ENCODE measurements at places on chromosomes 7 and 10.

DNA sequence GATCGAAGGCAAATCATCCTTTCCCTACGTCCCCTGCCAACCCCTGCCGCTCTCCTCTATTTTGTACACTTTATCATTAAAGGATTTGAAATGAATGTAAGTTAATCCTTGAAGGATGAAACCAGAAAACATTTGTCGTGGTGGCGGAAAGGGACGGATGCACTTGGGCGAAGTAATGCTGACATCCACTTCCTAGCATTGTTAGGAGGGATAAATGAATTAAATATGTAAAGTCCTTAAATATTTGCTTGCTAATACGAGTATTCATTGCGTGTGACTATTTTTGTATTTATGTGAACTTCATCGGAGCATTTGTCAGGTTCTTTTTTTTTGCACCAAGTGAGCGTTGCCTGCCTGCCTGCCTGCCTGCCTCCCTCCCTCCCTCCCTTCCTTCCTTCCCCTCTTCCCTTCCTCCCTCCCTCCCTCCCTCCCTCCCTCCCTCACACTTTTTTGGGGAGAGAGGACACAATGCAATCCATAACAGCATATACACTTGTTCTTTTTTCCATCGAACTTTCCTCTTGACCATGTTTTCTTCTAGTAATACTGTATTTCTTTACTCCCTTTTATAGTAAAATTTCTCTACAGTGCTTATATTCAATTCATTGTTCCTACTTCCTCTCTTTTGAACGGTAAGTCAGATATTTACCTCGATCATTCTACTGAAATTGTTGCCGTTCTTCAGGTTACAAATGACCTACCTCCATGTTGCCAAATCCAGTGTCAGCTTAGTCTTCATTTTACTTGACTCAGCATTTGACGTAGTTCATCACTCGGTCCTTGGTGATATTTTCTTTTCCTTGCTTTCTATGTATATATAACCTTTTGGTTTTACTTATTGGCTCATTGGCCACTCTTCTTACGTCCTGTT is 831 bp downstream of the CCDC7 start:
- no peaks in the 10 kb centered on the region for H3K27me3 ChIP-seq
- peaks cover 12% of the 10 kb centered on the region for H3K4me1 ChIP-seq
- H3K4me3 ChIP-seq, result peak overlapping the region; percentile 98
- H3K27ac ChIP-seq, result peak overlapping the region; percentile 98

DNA sequence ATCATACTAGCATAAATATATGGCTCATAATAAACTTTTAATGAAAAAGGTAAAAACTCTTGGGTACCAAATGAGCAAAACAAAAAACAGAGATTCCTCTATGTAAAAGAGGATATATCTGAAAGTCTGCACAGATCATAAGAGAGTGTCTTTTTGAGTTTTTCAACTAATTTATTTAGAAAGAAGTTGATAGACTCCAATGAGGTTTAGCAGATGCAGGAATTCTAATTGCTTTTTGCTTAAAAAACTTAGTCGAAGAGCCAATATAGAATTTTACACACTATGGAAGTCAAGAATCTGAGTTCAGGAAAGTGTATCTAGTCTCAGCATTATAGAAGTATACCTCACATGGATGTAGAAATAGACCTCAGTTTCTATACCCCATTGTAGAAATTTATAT is 3.4 kb upstream of the MLLT10 start:
- H3K4me3 ChIP-seq, result no peak overlapping the region
- peaks cover 31% of the 10 kb centered on the region for H3K27me3 ChIP-seq
- H3K36me3 ChIP-seq, result peaks cover 3% of the 10 kb centered on the region

DNA sequence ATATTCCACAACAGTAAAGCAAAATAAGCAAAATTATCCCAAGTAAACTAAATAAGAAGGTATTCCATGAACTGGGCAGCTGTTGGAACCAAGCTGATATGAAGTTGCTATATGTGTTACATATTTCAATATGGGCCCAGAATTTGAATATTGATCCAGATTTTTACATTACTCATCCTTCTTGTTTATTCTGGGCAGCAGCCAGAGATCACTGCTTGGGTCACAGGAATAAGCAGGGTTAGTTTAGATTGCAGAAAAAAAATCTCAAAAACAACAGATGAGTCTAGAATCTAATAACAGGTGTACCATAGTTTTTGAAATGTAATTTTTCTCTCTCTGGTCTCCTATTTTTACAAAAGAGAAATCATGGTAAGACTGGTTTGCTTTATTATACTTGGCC is 171.5 kb upstream of the NAMPT start:
- no peak overlapping the region for H3K27ac ChIP-seq
- no peak overlapping the region for H3K4me3 ChIP-seq
- peaks cover 12% of the 10 kb centered on the region for H3K36me3 ChIP-seq
- peaks cover 2% of the 10 kb centered on the region for H3K4me1 ChIP-seq

DNA sequence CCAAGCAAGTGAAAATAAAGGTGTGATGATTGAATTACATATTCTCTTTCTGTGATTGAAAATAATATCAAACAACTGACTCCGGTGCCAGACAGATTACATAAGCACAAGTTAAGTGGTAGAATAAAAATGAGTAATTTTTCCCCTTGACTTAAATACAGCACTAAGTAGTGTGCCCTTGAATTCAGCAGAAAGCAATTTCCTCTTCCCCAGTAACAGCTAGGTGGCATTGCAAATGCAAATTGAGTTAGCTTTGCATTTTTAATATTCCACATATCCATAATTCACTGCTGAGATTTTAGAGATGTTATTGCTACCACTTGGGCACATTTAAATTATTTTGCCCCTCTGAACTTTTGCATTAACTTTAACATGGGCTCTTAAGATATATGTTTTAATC is 89.8 kb upstream of the NPVF start:
- peaks cover 7% of the 10 kb centered on the region for H3K27me3 ChIP-seq
- H3K36me3 ChIP-seq, result no peaks in the 10 kb centered on the region
- H3K27ac ChIP-seq, result no peak overlapping the region

- H3K4me1 ChIP-seq, result no peaks in the 10 kb centered on the region
- H3K4me3 ChIP-seq, result no peak overlapping the region
- peaks cover 6% of the 10 kb centered on the region for H3K27me3 ChIP-seq
- H3K36me3 ChIP-seq, result no peaks in the 10 kb centered on the region
These were observed 202.8 kb downstream of the RAPGEF5 start for GRCh38 chr7:22154143-22154529.

- no peak overlapping the region for H3K27ac ChIP-seq
- DNase-seq, result no peak
- no peak overlapping the region for H3K4me3 ChIP-seq
- no peaks in the 10 kb centered on the region for H3K36me3 ChIP-seq
- peaks cover 19% of the 10 kb centered on the region for H3K27me3 ChIP-seq
These were observed 255.5 kb upstream of the KMT2E start for GRCh38 chr7:104758504-104758903.

DNA sequence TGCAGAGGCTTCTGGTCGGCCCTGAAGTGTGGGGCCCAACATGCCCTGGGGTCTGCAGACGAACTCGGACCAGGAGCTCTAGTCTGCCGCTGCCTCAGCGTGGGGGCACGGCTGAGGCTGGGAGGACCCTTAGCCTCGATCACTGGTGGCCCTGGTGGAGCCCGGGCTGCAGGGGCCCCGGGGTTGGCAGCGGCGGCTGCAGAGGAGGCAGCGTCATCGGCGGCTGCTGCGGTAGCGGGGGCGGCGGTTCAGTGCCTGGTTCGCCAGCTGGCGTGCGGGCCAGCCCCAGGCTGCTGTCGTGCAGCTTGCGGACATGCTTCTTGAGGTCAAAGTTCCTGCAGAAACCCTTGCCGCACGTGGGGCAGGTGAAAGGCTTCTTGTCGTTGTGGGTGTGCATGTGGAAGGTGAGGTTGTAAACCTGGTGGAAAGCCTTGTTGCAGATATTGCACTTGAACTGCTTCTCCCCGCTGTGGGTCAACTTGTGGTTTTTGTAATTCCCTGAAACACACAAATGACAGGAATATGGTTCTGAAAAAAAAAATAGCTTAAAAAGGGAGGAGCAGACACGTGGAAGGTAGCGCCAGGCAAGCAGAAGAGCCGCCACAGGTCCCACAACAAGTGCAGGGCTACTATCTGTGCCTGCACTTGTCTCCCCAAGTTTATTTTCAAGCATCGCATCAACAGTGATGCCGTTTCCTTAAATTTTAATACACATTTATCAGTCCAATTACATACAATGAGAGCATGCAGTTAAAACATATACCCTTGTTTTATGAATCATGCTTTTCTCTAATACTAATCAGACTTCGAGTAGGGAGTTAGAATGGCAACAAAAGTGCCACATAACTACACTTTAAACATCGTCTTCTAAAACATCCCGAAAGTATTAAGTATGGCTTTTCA is 2.4 kb downstream of the FEZF1 start:
- H3K36me3 ChIP-seq, result peaks cover 2% of the 10 kb centered on the region
- H3K4me3 ChIP-seq, result no peak overlapping the region

DNA sequence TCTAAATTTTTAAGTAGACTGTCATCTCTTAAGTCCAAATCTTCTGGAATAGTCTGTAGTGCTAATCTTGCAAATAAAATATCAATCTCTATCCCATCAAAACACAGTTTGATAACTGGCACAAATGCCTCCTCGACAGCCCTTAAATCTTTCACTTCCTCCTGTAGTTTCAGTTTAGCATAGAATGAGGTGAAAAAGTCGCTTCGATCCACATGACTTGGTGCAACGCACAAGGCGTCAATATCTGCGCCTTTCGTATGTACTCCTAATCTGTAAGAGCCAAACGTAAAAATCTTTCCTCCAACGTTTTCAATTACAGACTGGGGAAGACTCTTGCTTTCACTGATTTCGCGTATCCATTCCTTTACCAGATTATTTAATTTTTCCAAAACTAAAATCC is 603 bp downstream of the PAPOLB start:
- H3K27me3 ChIP-seq, result peaks cover 48% of the 10 kb centered on the region
- H3K4me3 ChIP-seq, result peak overlapping the region; percentile 59
- no peak overlapping the region for H3K27ac ChIP-seq
- peaks cover 3% of the 10 kb centered on the region for H3K4me1 ChIP-seq
- DNase-seq, result no peak
- peaks cover 7% of the 10 kb centered on the region for H3K36me3 ChIP-seq

DNA sequence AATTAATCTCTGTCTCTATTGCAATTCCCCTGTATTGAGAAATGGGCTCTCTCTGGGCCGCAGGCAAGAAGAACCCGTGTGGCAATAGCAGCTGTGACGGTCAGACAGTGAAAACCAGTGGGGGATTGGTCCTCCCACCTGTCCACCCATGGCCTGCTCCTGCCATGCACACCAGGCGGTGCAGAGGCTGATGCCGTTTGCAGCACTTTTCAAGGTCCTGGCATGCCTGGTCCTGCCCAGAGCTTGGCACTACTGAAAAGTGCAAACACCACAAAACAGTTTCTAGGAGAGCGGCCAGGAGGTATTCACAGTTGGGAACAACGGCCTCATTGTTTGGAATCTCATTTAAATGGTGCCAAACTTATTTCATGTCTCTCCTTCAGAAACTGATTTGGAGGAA is 41.5 kb downstream of the PSPH start:
- no peaks in the 10 kb centered on the region for H3K27me3 ChIP-seq
- no peak overlapping the region for H3K27ac ChIP-seq
- H3K4me3 ChIP-seq, result no peak overlapping the region

DNA sequence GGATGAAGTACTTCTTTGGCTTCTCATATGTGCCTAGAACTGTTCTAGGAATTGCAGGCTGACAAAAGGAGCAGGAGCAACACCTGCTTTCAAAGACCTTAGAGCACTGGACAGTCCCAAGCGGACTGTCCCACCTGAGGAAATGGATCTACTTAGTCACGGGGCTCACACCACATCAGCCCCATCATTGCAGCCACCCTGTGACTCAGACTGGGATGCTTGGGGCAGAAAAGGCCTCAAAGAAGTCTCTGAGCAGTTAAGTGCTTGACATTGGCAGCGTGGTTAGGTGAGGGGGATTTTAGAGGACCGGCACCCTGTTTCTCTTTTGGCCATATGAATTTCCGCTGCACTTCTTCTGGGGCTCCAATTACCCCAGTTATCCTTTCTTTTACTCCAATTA is 256.6 kb downstream of the USP6NL start:
- H3K4me3 ChIP-seq, result no peak overlapping the region
- DNase-seq, result no peak
- no peak overlapping the region for H3K27ac ChIP-seq
- H3K36me3 ChIP-seq, result no peaks in the 10 kb centered on the region
- H3K27me3 ChIP-seq, result no peaks in the 10 kb centered on the region

- H3K27me3 ChIP-seq, result no peaks in the 10 kb centered on the region
- no peak for DNase-seq
- H3K27ac ChIP-seq, result peak overlapping the region; percentile 19
- H3K36me3 ChIP-seq, result peaks cover 30% of the 10 kb centered on the region
- no peak overlapping the region for H3K4me3 ChIP-seq
These were observed 4.7 kb downstream of the CRCP start for GRCh38 chr7:66119245-66119850.

GRCh38 chr10:86321568-86321967 is 45.0 kb downstream of the GRID1 start:
- no peak for DNase-seq
- peaks cover 21% of the 10 kb centered on the region for H3K27me3 ChIP-seq
- no peaks in the 10 kb centered on the region for H3K36me3 ChIP-seq
- H3K4me3 ChIP-seq, result no peak overlapping the region

DNA sequence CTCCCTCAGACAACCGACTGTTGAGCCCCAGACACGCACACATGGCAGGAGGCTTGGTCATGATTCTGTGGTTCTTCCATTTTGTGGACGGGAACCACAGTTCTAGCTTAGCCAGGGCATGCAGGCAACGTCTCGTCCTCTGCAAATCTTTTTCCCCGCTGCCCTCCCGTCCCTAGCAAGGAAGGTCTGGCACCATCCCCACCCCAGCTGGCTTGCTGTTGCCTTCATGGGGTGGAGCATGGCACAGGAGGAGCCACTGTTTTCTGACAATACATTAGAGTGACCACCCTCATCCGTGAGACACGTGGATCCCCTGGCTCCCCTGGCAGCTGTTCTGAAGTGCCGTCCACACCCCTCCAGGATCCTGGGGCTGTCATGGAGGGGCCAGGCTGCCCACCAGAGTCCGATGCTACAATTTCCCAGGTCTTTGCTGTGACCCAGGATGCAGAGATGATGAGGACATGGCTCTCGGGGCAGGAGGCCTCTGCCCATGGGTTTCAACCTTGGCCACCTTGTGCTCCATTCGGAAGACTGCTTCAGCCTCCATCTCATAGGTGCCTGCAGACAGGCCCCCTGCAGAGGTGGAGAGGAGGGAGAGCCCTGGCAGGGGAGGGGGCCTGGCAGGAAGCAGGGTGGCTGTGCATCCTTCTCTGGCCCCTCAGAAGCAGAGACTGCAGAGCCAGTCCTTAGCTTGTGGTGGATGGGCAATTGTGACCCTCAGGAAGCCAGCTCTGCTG is 233.6 kb downstream of the GLRX3 start:
- H3K27me3 ChIP-seq, result no peaks in the 10 kb centered on the region
- no peak overlapping the region for H3K27ac ChIP-seq
- H3K4me1 ChIP-seq, result no peaks in the 10 kb centered on the region
- DNase-seq, result no peak
- no peaks in the 10 kb centered on the region for H3K36me3 ChIP-seq
